Activated CD4-positive, alpha-beta T cell treated with anti-CD3 and anti-CD28 coated beads, Interleukin-2, amount 50 U/mL, for 1 hour (primary cell): ENCODE measurements at places on chromosomes 1 and 21.

- no peak for DNase-seq
Observed at GRCh38 chr21:35259457-35259856, 210.4 kb upstream of the RUNX1 start.

GRCh38 chr21:29385934-29386520 lies 87.3 kb downstream of the BACH1 start:
- DNase-seq, result no peak

DNA sequence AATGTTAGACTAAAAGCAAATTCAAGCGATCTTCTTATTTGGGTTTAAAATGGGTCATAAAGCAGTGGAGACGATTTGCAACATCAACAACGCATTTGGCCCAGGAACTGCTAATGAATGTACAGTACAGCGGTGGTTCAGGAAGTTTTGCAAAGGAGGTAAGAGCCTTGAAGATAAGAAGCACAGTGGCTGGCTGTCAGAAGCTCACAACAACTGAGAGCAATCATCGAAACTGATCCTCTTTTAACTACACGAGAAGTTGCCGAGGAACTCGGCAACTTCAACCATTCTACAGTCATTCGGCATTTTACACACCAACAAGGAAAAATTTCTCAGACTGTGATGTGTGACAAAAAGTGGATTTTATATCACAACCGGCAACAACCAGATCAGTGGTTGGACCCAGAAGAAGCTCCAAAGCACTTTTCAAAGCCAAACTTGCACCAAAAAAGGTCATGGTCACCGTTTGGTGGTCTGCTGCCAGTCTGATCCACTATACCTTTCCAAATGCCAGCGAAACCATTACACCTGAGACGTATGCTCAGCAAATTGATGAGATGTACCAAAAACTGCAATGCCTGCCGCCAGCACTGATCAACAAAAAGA lies 47.9 kb downstream of the ASH1L start:
- DNase-seq, result peak; percentile 19

DNA sequence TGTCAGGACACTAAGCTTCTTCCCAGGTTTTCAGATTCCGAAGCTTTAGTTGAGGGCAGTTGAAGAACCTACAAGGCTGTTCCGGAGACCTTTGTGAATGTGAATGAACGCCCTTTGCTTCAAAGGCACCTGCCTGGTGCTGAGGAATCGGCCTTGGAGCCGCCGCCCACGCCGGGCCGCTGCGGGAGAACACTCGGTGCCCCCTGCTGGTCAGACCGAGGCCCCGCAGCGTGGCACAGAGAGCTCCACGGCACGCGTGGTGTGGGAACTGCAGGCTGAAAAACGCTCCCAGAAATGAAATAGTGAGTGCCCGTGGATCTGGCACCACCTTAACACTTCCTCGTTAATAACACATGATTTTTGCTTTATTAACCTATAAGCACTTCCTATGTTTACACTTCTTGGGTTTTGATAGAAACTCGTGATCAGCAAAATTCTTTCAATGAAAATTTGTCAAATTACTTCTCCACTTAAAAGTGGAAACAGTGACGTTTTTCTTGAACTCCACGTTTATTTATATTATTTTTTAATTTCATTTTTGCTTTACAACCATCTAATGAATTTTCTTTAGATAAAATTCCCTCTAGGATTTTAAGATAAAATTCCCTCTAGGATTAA lies 460.6 kb downstream of the DSCAM start:
- peak; percentile 0 for DNase-seq

GRCh38 chr1:66360285-66360724 lies 173.6 kb upstream of the SGIP1 start:
- no peak for DNase-seq

GRCh38 chr1:168386492-168386891 lies 105.8 kb downstream of the TBX19 start:
- DNase-seq, result no peak

DNA sequence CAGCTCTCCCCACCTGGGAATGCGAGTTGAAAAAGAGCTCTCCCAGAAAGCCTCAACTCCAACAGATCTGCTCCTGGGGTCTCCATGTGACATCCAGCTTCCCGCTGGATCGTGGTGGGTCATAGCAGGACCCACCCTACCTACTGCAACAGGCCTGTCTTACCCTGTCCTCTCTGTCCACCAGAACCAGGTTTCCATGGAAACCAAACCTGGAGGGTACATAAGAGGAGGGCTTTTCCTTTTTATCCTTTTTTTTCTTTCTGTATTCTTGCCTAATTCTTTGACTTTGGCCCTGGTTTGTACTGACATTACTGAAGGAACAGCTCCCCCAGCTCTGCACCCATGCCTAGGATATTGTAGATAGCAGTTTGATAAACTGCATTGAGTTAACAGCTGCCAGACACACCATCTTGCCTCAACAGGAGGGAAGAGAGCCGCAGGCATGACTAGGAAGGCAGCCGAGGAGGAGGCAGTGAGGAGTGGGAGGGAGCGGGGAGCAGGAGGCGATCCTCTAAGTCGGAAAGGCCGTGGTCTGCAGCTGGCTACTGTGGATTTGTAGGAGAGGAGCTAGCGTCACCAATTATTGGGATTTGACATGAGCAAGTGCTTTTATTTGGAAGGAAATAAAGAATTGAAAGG lies 9.7 kb upstream of the FMOD start:
- DNase-seq, result no peak

GRCh38 chr21:46661642-46662366 lies 26.3 kb downstream of the PRMT2 start:
- DNase-seq, result no peak

GRCh38 chr1:153683854-153684253 lies 5.4 kb downstream of the NPR1 start:
- DNase-seq, result no peak

DNA sequence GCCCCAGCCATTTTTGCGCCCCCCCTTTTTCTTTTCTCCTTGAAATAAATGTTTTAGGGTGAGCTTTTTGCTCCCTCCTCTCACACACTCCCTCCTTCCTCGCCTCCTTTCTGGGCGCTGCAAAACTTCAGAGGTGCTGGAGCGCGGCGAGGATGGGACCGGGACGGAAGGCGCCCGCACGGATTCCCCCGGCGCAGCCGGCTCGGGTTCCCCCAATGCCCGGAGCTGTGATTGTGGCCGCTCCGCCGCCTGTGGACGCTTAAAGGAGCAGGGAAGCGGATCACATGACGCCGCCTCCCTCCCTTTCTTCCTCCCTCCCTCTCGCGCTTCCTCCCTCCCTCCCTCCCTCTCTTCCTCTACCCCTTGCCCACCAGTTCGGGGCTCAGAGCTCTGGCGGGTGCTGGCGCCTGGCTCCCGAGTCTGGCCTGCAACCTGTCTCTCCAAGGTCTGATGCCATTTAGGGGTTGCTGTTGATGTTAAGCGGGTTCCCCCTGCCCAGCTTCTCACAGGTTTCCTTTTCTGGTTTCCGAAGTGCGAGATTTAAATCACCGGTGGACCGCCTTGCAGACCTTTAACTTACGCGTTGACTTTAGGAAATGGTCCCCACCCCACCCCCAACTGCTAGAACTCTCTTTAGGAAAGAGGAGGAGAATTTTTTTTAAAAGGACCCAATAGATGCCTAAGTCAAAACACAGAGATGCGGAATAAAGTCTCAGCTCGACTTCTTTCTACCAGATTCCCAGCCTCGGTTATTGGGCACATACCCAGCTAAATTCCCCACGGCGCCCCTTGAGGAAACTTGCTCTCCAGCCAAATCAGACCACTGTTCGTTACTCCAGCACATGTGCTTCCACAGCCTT lies at the start of gene WLS:
WLS (minus strand) TSS at position 235 of the 860 bp plus-strand sequence; CDS start at position 11, 224 bp downstream.
- DNase-seq, result no peak

DNA sequence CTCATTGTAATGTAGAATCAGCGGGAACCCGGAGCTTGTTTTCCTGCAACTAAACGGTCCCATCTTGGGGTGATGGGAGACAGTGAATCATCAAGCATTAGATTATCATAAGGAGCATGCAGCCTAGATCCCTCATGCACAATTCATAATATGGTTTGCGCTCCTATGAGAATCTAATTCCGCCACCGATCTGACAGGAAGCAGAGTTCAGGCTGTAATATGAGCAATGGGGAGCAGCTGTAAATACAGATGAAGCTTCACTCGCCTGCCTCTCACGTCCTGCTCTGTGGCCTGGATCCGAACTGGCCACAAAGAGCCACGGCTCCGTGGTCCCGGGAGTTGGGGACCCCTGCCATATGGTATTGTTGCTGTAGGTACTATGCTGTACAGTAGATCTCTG lies 1.6 kb downstream of the IFI44 start:
- DNase-seq, result no peak

GRCh38 chr1:220810179-220810653 lies 23.5 kb downstream of the MTARC1 start:
- peak; percentile 61 for DNase-seq

- no peak for DNase-seq
Observed at GRCh38 chr1:89822999-89823628, 2.3 kb downstream of the LRRC8D start.

- DNase-seq, result no peak
Observed at GRCh38 chr1:152167835-152168534, 9.0 kb upstream of the RPTN start.

- no peak for DNase-seq
Observed at GRCh38 chr1:184929711-184930202, 44.6 kb downstream of the NIBAN1 start.

GRCh38 chr1:225156254-225156653 lies 226.8 kb downstream of the DNAH14 start:
- DNase-seq, result no peak

GRCh38 chr1:113928187-113928930 lies 765 bp upstream of the HIPK1 start:
- no peak for DNase-seq

GRCh38 chr1:221099747-221100595 lies 220.7 kb downstream of the HLX start:
- DNase-seq, result no peak

GRCh38 chr1:8020032-8020431 lies 6.1 kb downstream of the ERRFI1 start:
- DNase-seq, result no peak

DNA sequence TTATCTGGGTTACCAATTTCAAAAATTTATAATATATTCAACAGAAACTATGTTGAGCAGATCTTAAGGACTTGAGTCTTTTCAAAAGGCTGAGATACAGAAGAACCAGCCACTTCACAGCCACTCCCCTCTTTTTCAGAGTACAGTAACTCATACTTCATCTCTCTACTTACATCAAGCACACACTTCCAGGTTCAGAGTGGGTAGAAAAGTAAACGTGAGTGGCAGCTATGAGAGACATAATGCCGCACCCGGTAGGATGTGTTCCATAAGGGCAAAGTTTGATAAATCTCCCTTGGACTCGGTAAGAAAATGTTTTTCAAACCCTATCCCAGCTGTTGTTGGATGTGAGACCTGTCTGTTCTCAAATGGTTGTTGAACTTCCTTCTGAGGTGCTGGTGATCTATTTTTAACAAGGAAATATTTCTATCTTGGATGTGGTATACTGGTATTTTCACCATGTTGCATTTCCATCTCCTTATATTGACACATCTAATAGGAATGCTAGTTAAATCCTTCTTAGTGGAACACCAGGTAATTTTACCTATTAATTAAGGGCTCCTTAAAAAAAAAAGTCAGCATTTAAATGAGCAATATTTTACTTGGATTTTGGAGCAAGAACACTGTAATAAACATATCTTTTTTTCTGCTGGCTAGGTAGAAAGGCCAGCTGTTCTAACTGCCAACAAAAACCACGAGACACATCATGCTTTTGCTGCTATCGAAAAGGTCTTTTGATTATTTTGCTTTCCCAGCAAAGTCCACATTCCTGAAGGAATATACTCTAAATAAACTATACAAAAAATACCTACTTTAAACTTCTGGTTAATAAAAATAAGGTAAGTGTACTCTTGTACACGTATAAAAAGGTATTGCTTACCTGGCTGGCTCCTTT lies 28.2 kb downstream of the CNN3 start:
- no peak for DNase-seq

- no peak for DNase-seq
Observed at GRCh38 chr1:62184336-62184735, 10.3 kb upstream of the L1TD1 start.

DNA sequence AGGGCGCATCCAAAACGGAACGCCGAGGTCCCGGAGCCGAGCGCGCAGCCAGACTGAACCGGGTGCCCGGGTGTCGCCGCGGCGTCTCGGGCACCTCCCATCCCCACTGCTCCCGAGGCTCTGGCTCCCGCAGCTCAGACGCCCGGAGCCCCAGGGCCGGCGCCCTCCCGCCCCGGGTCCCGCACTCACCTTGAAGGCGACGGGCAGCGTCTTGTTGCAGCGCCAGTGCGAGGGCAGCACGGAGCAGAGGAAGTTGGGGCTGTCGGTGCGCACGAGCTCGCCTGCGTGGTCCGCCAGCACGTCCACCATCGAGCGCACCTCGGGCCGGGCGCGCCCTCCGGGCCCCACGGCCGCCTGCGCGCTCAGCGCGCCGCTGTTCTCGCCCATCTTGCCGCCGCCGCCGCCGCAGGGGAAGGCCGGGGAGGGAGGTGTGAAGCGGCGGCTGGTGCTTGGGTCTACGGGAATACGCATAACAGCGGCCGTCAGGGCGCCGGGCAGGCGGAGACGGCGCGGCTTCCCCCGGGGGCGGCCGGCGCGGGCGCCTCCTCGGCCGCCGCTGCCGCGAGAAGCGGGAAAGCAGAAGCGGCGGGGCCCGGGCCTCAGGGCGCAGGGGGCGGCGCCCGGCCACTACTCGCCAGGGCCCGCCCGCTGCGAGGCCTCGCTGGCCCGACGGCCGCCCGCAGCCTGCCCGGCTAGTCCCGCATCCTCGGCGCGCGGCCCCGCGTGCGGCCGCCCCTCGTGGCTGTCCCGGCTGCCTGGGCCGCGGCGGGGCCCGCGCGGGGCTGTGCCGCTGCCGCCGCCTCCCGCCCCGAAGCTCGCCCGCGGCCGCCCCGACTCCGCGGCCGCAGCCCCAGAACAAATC lies 447 bp downstream of the RUNX3 start:
- peak; percentile 46 for DNase-seq

DNA sequence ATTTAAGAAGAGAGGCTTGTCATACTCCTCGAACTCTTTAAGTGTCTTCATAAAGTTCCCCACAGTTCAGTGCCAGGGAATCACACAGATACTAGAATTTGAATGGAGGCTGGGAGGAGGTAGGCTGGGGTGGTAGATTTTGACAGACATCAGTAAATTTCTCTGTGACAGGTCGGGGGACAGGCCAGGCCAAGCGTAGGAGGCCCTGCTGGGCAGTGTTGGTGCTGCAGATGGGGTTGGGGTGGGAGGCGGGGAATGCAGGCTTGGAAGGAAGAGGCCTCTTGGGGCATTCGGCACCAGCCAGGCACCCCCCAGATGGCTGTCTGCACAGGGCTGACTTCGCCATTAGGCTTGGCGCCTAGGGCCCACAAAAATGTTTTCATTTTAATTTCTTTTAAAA lies 84.0 kb downstream of the MAN1C1 start:
- no peak for DNase-seq
